ENCODE measurements at places on chromosomes 1 and 21.

DNA sequence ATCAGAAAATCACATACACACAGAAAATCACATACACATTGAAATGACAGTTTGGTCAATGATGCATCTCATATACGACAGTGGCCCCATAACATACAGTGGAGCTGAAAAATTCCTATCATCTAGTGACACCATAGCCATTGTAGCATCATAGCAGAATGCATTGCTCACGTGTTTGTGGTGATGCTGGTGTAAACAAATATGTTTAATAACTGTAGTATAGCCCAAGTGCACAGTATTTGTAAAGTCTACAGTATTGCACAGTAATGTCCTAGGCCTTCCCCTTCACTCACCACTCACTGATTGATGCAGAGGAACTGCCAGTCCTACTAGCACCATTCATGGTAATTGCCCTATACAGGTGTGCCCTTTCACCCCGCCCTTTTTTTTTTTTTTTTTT is 30.1 kb upstream of the RUNX1 start:
- no peak overlapping the region for H3K4me3 ChIP-seq
- DNase-seq = no peak
- H3K27me3 ChIP-seq = no peaks in the 10 kb centered on the region
- no peak overlapping the region for H3K27ac ChIP-seq
- H3K4me1 ChIP-seq = peaks cover 6% of the 10 kb centered on the region

GRCh38 chr1:12616709-12617373 is 1.2 kb downstream of the DHRS3 start:
- H3K27ac ChIP-seq = peak overlapping the region; percentile 51
- DNase-seq = no peak
- H3K27me3 ChIP-seq = peaks cover 2% of the 10 kb centered on the region
- no peaks in the 10 kb centered on the region for H3K36me3 ChIP-seq

GRCh38 chr1:156152628-156153027 is 757 bp upstream of the SEMA4A start:
- H3K27me3 ChIP-seq = peaks cover 18% of the 10 kb centered on the region
- DNase-seq = no peak

DNA sequence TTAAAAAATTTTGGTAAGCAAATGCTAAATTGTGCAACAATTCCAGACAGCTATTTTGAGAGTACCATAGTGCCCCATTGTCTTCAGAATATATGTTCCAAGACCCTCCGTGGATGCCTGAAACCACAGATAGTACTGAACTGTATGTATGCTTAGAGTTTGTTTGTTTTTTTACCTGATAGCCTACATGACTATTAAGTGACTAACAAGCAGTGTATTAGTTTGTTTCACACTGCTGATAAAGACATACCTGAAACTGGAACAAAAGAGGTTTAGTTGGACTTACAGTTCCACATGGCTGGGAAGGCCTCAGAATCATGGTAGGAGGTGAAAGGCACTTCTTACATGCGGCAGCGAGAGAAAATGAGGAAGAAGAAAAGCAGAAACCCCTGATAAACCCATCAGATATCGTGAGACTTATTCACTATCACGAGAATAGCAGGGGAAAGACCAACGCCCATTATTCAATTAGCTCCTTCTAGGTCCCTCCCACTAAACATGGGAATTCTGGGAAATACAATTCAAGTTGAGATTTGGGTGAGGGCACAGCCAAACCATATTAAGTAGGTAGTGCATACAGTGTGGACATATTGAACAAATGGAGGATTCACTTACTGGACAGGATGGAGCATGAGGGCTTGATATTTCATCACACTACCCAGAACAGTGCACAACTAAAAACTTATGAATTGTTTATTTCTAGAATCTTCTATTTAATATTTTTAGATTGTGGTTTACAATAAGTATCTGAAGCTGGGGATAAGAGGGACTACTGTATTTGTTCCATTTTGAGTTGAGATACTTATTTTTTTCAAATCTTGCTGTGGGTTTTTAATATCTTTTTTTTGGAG is 78.5 kb downstream of the LHX9 start:
- no peak overlapping the region for H3K27ac ChIP-seq
- DNase-seq = no peak
- no peak overlapping the region for H3K4me3 ChIP-seq
- H3K27me3 ChIP-seq = no peaks in the 10 kb centered on the region

- H3K4me3 ChIP-seq = no peak overlapping the region
- peaks cover 11% of the 10 kb centered on the region for H3K36me3 ChIP-seq
- DNase-seq = no peak
- peaks cover 12% of the 10 kb centered on the region for H3K4me1 ChIP-seq
These were observed 202.6 kb downstream of the APP start for GRCh38 chr21:25967901-25968438.

DNA sequence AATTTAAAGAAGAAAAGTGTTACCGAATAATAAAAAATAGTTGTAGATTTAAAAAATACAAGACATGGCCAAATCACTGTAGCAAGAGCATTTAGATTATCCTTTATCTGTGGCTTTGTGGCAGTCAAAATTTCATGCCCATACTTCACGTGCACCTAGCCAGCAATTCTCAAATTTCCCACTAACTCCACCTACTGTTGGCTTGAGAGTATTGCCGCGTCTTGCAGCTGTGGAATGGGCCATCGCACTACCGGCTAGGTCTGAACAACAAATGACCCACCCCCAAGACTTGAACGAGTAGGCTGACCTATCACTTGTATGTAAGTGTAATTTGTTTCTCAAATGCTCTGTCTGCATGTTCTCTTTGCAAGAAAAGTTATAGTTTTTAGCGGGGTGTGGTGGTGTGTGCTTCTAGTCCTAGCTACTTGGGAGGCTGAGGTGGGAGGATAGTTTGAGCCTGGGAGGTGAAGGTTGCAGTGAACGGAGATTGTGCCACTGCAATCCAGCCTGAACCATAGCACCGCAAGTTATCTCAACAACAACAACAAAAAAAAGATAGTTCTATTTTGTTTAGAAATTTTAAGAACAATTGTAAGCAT is 4.1 kb downstream of the KRTAP13-4 start:
- no peaks in the 10 kb centered on the region for H3K4me1 ChIP-seq
- no peak for DNase-seq
- H3K27me3 ChIP-seq = no peaks in the 10 kb centered on the region
- H3K4me3 ChIP-seq = no peak overlapping the region

- no peak overlapping the region for H3K27ac ChIP-seq
- H3K4me3 ChIP-seq = no peak overlapping the region
- no peaks in the 10 kb centered on the region for H3K4me1 ChIP-seq
- peaks cover 5% of the 10 kb centered on the region for H3K27me3 ChIP-seq
- H3K36me3 ChIP-seq = no peaks in the 10 kb centered on the region
These were observed 60.4 kb downstream of the RAP1GAP start for GRCh38 chr1:21608798-21609197.
